GM04503 (cell line): ENCODE measurements at places on chromosomes 5 and 9.

DNA sequence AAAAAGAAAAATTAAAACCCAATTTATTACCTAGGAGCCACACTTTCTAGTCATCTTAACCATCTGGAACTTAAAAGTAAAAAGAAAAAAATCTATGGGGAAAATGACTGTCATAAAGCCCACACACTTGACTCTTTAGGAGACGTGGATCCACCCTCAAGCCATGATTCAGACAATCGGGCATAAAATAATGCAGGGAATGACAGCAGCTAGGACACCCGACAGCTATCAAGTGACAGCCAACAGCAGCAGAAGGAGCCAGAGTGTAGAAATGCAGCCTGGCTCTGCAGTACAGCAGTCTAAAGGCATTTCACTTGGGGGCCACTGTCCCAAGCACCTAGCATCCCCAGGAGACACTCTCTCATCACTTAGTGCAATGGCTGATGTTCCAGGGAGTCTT is 226.9 kb downstream of the CAAP1 start:
- no peak for DNase-seq

DNA sequence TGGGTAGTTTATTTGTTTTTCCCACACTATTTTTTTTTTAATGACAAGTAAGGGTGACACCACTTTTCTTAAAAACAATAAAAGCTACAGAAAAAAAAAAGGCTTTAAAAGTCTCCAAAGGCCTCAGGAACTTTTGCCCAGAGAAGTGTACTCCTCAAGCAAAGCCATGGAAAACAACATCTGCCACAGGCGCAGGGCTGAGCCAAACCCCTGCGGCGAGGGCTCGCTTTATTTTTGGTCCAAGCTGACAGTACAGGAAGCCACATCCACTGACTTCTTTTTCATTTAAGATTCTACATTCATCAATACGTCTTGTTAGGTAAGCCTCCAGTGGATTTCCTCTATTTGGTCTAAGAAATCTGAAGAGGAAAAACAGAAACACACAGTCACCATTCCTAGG is 51.9 kb upstream of the IFNK start:
- DNase-seq = peak; percentile 2

GRCh38 chr5:177468329-177468684 is 5.1 kb downstream of the DBN1 start:
- DNase-seq = no peak

DNA sequence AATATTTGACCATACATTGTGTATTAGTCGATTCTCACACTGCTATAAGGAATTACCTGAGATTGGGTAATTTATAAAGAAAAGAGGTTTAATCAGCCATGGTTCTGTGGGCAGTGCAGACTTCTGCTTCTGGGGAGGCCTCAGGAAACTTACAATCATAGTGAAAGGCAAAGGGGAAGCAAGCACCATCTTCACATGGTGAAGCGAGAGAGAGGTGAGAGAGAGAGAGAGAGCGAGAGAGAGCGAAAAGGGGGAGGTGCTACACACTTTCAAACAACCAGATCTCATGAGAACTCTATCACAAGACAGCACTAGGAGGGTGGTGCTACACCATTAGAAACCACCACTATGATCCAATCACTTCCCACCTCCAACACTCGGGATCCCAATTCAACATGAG is 4.1 kb upstream of the GRAMD2B start:
- no peak for DNase-seq
